ENCODE measurements at places on chromosomes 13 and 19.

DNA sequence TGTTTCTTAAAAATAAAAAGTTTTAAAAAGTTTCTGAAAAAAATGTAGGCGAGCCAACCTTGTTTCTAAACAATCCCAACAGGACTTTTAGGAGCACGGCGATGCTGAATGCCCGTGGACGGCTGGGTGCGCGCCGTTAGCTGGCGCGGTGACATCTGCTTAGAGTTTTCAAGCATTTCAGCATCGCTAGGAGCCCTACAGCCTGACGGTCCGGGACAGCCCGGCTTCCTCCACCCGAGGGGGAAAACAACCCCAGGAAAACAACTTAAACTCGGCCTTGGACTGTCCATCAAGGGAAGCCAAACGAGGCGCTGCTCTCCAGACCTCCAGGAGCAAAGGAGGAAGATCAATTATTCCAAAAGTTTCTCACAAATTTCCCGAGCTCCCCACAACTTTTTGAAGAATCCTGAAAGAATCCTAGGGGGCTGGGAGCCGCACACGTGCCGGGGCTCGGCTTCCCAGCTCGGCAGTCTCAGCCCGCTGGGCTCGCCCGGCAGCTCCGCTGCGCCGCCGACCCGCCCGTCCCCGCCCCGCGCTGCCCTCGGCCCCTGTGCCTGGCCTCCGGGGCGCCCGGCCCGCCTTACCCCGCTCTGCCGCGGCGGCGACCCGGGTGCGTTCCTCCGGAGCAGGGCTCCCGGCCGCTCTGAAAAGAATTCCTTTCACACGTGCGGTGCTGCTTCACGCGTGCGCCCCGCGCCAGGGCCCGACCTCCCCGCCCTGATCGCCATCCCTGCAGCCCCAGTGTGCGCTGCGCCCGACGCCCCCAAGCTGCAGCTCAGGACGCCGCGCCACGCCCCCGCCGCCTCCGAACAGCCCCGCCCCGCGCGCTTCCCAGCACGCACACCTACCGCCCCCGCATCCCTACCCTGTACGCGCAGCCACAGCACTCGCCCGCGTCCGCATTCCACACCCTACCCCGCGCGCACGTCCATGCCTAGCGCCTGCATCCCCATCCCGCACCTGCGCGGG is at the start of gene GJA3:
Gene GJA3, minus strand, starts transcription at position 747 of the 969 bp plus-strand sequence. CDS start 17,764 bp downstream, outside the sequence.
- peak; percentile 51 for ATAC-seq

GRCh38 chr13:110155072-110155471 is 151.9 kb downstream of the COL4A1 start:
- ATAC-seq, result no peak

- ATAC-seq, result no peak
Observed at GRCh38 chr19:573519-573825, 1.1 kb downstream of the BSG start.

DNA sequence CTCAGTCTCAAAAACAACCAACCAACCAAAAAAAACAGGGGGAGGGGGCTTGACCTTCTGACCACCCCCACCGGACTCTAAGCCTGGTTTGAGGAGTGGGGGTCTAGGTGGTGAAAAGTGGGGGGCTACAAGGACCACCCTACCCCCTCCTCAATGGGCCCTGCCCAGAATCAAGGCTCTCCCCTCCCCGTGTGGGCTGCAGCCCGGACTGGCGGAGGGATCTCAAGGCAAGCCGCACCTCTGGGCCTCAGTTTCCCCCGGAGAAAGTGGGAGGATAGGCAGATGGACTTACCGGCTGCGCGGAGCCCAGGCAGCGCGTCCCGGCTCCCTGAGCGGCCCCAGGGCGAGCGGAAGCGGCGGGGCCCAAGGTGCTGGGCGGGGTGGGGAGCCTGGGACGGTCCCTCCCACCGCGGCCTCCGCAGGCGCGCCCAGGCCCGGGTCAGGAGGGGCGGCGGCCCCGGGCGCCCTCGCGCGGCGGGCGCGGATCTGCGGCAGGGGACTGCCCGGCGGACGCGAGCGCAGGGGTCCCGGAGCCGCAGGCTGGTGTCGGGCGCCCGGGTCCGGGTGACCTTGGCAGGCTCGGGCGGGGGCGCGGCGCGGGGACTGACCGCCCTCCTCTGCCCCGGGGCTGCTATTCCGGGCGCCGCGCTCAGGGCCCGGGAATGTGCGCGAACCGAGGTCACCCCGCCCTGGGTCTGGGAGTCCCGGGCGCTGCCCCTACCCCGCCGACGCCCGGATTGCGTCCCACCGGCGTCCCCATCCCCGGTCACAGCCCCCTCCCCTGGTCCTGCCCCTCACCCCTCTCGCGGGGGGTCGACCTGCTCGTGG is at the start of gene ADAMTSL5:
Gene ADAMTSL5, minus strand, starts transcription at position 349 of the 828 bp plus-strand sequence. CDS start 2,076 bp downstream, outside the sequence.
- ATAC-seq, result peak; percentile 79

- ATAC-seq, result peak; percentile 22
Observed at GRCh38 chr19:16889366-16889882, 625 bp downstream of the F2RL3 start.

DNA sequence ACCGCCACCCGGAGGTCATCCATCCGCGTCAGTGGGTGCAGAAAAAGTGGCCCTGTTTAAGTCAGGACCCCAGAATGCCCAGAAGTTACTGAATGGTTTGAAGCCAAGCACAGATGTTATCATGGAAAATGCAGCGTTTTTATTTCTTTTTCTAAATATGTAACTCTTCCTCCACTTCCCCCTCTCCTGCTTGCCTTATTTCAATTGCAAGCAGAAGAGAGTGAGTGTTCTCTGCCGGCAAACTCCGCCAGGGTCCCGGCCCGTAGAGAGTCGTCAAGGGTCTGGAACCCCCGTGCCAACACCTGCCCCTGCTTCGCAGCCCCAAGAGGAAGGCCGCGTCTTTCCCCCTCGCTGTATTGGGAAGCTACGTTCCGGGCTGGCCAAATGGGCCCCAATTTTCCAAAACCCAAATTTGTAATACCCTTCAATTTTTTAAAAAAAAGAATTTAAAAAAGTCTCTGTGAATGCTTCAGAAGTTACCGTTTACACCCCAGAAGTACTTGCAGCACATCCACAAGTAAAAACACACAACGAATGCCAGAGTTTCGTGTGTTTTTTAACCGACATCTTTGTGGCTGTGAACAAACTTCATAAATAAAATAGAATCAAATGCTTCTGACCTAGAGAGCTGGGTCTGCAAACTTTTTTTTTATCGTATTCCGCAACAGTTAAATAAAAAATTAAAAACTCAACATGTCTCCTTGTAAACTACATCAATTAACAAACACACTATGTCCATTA is 712 bp upstream of the PDX1 start:
- ATAC-seq, result no peak

DNA sequence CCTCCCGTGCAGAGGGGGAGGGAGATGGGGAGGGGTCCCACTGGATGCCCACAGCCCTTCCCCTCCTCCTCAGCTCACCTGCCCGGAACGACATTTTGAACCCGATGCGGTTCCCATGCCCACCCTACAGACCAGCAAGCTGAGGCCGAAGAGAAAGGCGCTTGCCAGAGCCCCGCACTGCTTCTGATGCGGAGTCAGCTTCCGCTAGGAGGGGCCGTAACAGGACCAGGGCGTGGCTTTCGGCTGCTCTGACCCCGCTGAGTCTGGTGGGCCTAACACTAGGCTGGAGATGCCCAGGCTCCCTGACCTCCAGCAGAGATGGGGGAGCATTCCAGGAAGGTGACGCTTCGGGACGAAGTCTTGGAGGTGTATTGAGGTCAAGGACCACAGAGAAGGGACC is 6.7 kb downstream of the ONECUT3 start:
- ATAC-seq, result no peak

DNA sequence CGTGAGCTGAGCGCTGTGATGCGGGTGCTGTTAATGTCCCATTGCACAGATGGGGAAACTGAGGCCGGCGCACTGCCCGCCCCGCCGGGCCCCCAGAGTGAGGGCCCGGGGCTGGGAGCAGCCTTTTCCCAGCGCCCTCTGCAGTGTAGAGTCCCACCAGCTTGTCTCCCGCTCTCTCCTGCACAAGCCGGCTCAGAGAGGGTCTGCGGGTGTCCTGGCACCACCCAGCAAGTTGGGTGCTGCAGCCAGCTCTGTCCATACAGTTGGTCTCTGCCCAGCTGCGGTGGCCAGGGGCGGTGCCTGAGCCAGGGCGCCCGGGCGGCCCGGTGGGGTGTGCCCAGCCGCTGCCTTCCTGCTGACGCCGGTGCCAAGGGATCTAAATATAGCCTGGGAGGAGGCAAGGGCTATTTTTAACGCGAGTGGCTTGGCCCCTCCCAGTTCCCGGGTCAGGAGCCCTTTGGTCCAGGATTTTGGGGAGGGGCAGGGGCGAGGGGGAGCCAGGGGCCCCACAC is 19.3 kb downstream of the GADD45B start:
- peak; percentile 80 for ATAC-seq

GRCh38 chr13:105773863-105774538 is 761.5 kb downstream of the EFNB2 start:
- ATAC-seq, result no peak

DNA sequence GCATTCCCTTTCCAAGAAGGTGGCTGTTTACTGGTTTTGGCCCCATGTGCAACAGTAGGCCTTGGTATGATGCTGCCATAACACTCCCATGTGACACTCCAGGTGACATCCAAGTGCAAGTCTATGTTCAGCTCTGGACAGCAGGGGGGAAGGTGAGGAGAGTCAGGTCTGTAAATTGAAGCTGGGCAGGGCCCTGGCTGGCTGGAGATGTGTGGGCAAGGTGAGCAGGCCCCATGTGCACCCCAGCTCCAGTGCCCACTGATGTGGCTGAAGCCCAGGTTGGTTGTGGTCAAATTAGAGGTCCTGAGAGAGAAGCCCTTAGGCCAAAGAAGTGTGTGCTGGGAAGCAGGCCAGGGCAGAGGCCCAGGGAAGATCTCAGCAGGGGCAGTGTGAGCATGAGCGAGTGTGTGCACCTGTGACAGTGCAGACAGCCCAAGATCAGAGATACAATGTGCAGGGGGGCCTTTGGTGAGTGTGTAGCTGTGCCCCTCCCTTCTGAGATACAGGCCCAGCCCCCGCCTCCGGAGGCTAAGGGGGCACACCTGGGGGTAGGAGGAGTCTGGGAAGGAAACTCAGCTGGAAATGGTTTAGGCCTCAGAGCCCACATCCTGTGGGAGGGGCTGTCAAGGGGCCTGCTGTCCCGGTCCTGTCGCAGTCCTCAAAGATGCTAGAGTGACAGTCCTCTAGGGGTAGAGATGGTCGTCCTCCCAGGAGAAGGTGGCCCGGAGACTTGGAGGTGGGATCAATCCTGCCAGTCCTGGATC is 18.6 kb downstream of the DEDD2 start:
- peak; percentile 25 for ATAC-seq

DNA sequence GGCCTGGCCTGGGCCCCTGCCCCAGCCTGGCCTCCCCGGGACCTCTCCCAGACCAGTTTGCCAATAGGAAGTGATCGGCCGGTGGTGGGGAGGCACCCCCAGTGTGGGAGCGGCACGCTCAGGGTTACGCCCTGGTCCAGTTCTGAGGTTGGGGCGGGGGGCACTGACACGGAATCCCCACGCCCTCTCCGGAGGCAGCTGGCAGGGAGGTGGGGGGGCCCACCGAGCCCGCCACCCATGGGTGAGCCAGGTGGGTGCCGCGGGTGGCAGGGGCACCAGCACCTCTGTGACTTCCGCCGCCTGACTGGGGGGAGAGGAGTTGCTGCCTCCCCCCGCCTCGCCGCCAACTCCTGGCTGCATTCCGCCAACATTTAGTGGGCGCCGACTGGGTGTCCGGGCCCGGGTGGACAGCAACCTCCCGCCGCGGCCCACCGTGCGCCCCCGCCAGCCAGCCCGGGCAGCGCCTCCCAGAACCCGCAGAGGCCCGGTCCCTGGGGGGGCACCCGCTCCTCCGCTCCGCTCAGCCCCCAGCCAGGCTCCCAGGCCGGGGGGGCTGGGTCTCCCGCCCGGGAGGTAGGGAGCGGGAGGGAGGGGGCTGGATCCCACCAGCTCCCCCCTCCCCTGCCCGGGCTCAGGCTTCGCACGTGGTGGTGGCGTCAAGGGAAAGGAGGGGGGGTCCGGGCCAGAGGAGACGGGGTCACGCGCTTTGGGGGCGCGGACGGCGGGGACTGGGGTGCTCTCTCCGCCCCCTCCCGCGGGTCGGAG is 2.0 kb downstream of the ZBTB7A start:
- no peak for ATAC-seq

DNA sequence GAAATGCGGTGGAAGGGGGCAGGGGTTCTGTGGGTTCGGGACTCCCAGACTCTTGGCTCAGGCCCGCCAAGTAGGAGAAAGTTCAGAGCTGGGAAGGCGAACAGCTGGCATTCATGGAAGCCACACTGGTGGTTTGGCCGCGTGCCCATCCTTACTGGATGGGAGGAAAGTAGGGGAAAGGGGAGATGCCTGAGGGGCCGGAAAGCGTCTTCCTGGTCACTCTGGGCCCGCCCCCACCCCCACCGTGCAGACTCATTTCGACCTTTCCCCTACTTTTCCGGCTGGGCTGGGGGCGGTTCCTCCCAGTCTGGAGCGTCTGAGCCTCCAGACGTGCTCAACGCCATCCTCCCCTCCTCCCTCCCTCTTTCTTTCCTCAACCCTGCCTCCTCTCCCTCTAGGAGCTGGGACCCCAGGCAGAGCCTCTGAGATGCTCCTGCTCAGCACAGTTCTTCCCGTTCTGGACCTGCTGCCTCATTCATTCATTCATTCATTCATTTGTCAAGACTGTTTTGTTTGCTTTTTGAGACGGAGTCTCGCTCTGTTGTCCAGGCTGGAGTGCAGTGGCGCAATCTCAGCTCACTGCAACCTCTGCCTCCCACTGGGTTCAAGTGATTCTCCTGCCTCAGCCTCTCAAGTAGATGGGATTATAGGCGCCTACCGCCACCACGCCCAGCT is 3.5 kb downstream of the ANGPTL4 start:
- ATAC-seq, result peak; percentile 69

DNA sequence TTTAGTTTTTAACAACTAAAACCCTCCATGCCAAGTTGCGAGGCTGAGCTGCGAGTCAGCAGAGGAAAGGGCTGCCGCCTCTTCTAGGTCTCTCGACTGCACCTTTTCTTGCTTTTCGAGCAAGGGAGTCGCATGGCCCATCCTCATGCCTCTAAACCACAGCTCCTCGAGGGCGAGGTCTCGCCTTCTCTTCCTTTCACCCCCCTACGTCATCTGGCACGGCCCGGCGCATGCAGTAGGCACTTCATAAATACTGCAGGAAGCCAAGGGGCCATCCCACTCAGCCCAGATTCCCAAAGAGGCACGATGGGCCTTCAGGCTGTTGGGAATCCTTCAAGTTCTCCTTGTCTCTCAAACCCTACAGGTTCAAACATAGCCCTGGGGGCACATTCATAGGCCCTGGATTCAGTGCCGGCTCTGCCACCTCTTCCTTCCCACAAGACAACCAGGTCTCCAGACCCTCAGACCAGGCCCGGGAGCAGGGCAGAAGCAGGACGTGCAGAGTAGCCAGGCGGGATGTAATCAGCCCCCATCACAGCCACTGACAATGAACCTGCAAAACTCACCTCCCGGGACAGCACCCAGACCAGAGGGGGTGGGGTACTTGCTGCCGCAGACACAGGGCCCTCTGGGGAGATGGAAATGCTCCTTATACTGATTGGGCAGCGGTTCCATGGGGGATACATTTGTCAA is 41.7 kb downstream of the GGACT start:
- no peak for ATAC-seq

- ATAC-seq, result no peak
Observed at GRCh38 chr13:105232439-105232838, 1303.0 kb downstream of the EFNB2 start.

- ATAC-seq, result peak; percentile 99
Observed at GRCh38 chr19:20661150-20661819, at the start of gene ZNF626. Gene ZNF626, minus strand, starts transcription at chr19:20661571. Its CDS starts 125 bp downstream, at chr19:20661446.
